ENCODE measurements at places on chromosomes 6 and 20. TPM values are rescaled to one million over a fixed set of nuclear protein-coding genes. Genes with fewer than 3 reads are reported as not detected.
A peak's percentile ranks its signal among the peaks of the same experiment; 100 is the strongest.

The DNAH8 gene
- 0.14 TPM for total RNA-seq

The CLVS2 gene
- total RNA-seq, result not detected

GRCh38 chr6:106745824-106746582 is 116.6 kb downstream of the QRSL1 start:
- no peak overlapping the region for H3K4me3 ChIP-seq
- H3K27ac ChIP-seq, result no peak overlapping the region
- no peak for DNase-seq
- H3K36me3 ChIP-seq, result no peaks in the 10 kb centered on the region

The CTSZ gene
- total RNA-seq, result 436 TPM

DNA sequence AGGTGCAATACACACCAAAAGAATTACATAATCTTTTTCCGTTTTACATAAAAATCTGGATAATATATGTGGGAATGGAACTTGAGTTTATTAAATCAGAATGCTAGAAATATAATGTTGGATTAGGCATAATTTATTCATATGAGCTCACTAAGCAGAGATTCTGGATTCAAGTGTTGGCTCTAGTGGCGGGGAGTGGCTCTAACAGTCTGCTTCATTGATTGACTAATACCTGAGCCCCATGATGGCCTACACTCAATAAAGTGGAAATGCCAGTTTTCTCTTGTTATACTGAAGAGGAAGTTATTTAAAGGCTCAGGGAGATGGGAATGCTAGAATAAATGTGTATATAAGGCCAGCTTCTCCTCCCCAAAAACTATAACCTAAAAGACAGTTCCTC is 285.5 kb upstream of the MOCS1 start:
- no peaks in the 10 kb centered on the region for H3K4me1 ChIP-seq
- no peak overlapping the region for H3K27ac ChIP-seq
- no peak for DNase-seq
- no peak overlapping the region for H3K4me3 ChIP-seq
- no peaks in the 10 kb centered on the region for H3K27me3 ChIP-seq
- no peaks in the 10 kb centered on the region for H3K36me3 ChIP-seq

- peaks cover 13% of the 10 kb centered on the region for H3K4me1 ChIP-seq
- H3K27ac ChIP-seq, result no peak overlapping the region
- peaks cover 12% of the 10 kb centered on the region for H3K27me3 ChIP-seq
- H3K4me3 ChIP-seq, result peak overlapping the region; percentile 82
- no peaks in the 10 kb centered on the region for H3K36me3 ChIP-seq
- DNase-seq, result no peak
Observed at GRCh38 chr6:127515794-127516661, 3.1 kb downstream of the MTCL3 start.

GRCh38 chr6:150685860-150686259 is 86.2 kb downstream of the PLEKHG1 start:
- H3K27ac ChIP-seq, result no peak overlapping the region
- no peaks in the 10 kb centered on the region for H3K27me3 ChIP-seq
- H3K36me3 ChIP-seq, result no peaks in the 10 kb centered on the region
- H3K4me3 ChIP-seq, result no peak overlapping the region

DNA sequence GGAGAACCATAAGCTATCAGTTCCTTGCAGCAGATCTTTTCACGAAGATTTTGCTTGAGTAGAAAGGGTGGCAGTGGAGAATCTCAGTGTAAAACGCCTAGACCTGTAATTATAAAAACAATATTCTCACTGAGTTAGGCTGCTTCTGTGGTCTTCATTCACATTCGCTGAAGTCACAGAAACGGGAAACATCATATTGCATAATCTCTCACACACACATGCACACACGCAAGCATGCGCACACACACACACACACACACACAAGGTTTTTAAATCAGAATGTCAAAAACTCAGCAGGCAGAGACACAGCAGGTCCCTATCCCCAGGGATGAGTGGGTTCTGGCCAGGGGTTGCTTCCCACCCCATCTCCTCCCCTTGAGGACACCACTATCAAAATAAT is 175.5 kb downstream of the ATXN1 start:
- H3K27ac ChIP-seq, result no peak overlapping the region
- no peaks in the 10 kb centered on the region for H3K27me3 ChIP-seq
- H3K4me3 ChIP-seq, result peak overlapping the region; percentile 32
- no peaks in the 10 kb centered on the region for H3K36me3 ChIP-seq

DNA sequence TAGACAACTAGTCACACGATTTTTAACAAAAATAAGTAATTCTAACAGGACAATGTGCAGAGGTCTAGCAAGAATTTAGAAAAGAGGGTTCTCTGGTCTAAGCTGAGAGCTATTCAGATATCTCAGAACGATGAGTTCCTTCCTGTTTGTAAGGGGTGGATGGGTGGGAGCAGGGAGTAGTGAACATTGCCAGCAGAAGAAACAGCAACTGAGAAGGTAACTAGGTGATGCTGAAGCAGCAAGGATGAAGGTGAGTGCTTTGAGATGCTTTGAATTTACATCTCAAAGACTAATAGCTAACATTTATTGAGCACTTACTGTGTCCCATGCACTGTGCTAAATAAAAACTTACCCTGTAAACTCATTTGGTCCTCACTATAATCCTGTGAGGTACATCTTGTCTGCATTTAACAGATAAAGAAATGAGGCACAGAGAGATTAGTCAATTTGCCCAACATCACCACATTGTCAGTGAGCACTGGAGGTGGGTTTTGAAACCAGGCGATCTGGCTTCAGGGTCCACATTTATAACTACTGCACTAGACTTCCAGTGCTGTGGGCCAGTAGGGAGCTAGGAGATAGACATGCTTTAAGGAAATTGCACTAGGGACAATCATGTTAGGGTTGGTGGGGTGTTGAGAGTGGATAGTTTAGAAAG is 15.7 kb downstream of the BRD2 start:
- no peak overlapping the region for H3K27ac ChIP-seq
- H3K27me3 ChIP-seq, result no peaks in the 10 kb centered on the region
- DNase-seq, result no peak
- peaks cover 15% of the 10 kb centered on the region for H3K4me1 ChIP-seq

The TNFRSF6B gene
- 32.9 TPM for total RNA-seq

The SRMS gene
- total RNA-seq, result not detected

GRCh38 chr6:40705354-40705753 is 118.2 kb upstream of the LRFN2 start:
- no peaks in the 10 kb centered on the region for H3K36me3 ChIP-seq
- H3K4me3 ChIP-seq, result no peak overlapping the region
- H3K4me1 ChIP-seq, result peaks cover 34% of the 10 kb centered on the region
- no peak overlapping the region for H3K27ac ChIP-seq
- H3K27me3 ChIP-seq, result no peaks in the 10 kb centered on the region

- H3K4me3 ChIP-seq, result no peak overlapping the region
- H3K27me3 ChIP-seq, result no peaks in the 10 kb centered on the region
- no peaks in the 10 kb centered on the region for H3K36me3 ChIP-seq
- H3K4me1 ChIP-seq, result peaks cover 15% of the 10 kb centered on the region
- H3K27ac ChIP-seq, result peak overlapping the region; percentile 13
- DNase-seq, result no peak
Observed at GRCh38 chr6:130906736-130907381, 79.7 kb downstream of the SMLR1 start.

GRCh38 chr6:8462169-8462568 is 26.8 kb upstream of the SLC35B3 start:
- no peak overlapping the region for H3K27ac ChIP-seq
- H3K27me3 ChIP-seq, result no peaks in the 10 kb centered on the region
- H3K36me3 ChIP-seq, result no peaks in the 10 kb centered on the region
- no peak for DNase-seq

The PRDM1 gene
- total RNA-seq, result 4.1 TPM

GRCh38 chr6:28401172-28401571 is 1.6 kb upstream of the ZSCAN12 start:
- H3K4me1 ChIP-seq, result peaks cover 13% of the 10 kb centered on the region
- H3K4me3 ChIP-seq, result no peak overlapping the region
- H3K36me3 ChIP-seq, result peaks cover 3% of the 10 kb centered on the region
- no peaks in the 10 kb centered on the region for H3K27me3 ChIP-seq
- H3K27ac ChIP-seq, result no peak overlapping the region

DNA sequence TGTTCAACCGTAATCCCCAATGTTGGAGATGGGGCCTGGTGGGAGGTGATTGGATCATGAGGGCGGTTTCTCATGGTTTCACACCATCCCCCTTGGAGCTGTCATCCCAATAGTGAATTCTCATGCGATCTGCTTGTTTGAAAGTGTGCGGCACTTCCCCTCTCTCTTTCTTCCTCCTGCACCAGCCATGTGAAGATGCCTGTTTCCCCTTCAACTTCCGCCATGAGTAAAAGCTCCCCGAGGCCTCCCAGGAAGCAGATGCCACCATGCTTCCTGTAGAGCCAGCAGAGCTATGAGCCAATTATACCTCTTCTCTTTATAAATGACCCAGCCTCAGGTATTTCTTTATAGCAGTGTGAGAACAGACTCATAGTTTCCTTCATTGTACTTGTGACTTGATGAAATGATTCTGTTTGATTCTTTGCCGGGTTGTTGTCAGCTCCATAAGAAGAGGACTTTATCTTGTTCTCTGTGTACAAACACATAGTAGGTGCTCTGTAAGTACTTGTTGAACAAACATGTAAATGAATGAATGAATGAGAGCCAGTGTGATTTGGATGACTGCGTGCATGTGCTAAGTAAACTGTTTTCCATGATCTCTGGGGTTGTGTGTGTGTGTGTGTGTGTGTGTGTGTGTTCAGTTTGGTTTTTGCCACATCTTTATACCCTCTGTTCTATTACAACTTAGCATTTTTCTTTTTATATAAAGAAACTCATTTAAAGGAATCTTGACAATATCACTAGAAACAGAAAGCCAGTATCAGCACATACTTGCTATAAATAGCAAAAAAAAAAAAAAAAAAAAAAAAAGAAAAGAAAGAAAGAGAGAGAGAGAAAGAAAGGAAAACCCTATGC is 22.5 kb upstream of the PTGIS start:
- no peak for DNase-seq
- no peaks in the 10 kb centered on the region for H3K36me3 ChIP-seq

DNA sequence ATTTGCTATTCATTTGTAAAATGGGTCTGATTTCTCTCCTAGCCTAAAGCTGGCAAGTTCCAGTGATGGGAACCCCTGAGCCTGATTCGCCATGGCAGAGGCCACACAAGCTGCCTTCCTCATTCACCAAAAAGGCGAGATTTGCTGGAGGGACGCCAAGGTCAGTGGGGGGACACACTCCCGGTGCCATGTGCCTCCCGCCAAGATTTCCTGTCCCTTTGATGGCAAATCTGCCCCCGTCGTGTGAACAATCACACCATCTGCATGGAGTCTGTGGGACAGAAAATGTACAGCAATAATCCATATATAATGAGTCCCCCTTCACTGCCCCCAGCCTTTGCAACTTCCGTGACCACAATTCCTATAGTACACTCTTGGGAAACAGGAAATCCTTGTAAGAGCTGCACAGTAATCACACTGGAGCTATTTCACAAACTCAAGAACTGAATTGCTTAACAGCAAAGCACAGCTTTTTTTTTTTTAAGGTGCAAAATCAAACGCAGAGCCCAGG is 15.7 kb upstream of the IGF2R start:
- no peaks in the 10 kb centered on the region for H3K36me3 ChIP-seq
- no peaks in the 10 kb centered on the region for H3K4me1 ChIP-seq
- DNase-seq, result no peak
- no peak overlapping the region for H3K27ac ChIP-seq

GRCh38 chr6:42748203-42748898 is 2.4 kb upstream of the TBCC start:
- H3K27me3 ChIP-seq, result no peaks in the 10 kb centered on the region
- peak overlapping the region; percentile 99 for H3K4me3 ChIP-seq
- peaks cover 11% of the 10 kb centered on the region for H3K4me1 ChIP-seq
- no peaks in the 10 kb centered on the region for H3K36me3 ChIP-seq

The TCP11 gene
- not detected for total RNA-seq

GRCh38 chr20:47392015-47392720 is 35.7 kb upstream of the ZMYND8 start:
- H3K27ac ChIP-seq, result no peak overlapping the region
- peaks cover 3% of the 10 kb centered on the region for H3K4me1 ChIP-seq
- no peaks in the 10 kb centered on the region for H3K36me3 ChIP-seq
- DNase-seq, result no peak
- H3K27me3 ChIP-seq, result no peaks in the 10 kb centered on the region

DNA sequence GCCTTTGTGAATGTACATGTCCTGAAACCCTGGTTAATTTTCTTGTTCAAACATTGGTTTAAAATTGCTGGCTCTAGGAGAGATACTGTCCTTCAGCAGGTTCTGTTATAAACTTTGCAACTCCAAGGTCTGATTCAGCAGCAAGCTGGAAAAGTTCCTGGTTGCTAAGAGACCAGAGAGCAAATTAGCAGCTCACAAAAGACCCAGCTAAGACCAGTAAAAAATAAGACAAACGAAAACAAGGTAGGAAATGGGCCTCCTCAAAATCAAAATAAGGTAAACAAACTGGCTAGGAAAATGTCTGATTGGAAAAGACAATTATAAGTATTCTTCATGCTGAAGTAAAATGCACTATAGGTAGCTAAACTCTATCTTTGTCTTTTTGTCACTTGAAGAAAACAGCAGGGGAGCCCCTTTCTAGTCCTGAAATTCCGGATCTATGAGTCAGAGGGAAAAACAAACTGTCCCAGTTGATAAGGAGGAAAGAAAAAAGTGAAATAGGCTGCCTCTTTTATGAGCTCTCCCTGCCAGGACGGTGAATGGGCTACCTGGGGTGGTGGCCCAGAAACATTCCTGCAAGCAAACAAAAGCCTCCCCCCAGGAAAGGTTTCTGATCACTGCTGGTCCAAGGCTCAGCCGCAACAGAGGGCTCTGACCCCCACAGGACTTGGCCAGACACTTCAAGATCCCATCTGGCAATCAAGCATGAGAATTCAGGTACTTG is 41.6 kb downstream of the UNC5CL start:
- H3K4me1 ChIP-seq, result peaks cover 14% of the 10 kb centered on the region
- H3K27ac ChIP-seq, result no peak overlapping the region

DNA sequence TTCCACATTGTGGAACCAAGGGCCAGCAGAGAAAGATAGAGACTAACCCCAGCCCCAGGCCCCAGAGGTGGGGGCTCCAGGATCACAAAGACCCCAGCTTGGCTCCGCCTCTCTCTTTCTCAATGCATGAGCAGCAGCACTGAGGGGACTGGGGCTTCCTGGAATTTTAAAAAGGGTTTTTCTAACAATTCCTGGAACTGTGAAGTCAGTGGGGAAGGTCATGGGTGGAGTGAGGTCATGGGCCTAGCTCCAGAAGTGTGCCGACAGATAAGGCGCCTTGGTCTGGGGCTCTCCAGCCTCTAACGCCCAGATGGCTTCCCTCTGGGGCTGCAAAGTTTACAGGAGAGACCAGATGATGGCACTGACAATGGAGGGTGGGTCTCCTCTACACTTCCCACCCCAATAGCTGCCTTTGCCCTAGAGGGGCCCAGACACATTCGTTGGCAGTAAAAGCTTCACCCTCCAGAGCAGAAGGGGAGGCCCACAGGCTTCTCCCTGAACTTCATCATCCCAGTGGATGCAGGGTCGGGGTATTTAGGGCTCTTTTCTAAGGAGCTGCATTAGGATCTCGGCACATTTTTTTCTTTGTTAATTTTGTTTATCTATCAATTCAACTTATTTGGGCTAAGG is 46.9 kb upstream of the CD93 start:
- no peak overlapping the region for H3K4me3 ChIP-seq
- no peaks in the 10 kb centered on the region for H3K27me3 ChIP-seq
- DNase-seq, result no peak
- H3K36me3 ChIP-seq, result no peaks in the 10 kb centered on the region
- no peak overlapping the region for H3K27ac ChIP-seq

- peak overlapping the region; percentile 97 for H3K27ac ChIP-seq
- no peaks in the 10 kb centered on the region for H3K36me3 ChIP-seq
- peaks cover 56% of the 10 kb centered on the region for H3K4me1 ChIP-seq
Observed at GRCh38 chr20:36466089-36466488, 75.2 kb upstream of the MYL9 start.

GRCh38 chr6:141488488-141488887 is 644.2 kb upstream of the GJE1 start:
- H3K36me3 ChIP-seq, result no peaks in the 10 kb centered on the region
- H3K4me1 ChIP-seq, result peaks cover 10% of the 10 kb centered on the region
- no peak for DNase-seq

The GSTA2 gene
- total RNA-seq, result not detected

Data from thoracic aorta (tissue), 2 donors.